ENCODE measurements at places on chromosomes 7 and 10.
A peak's percentile ranks its signal among the peaks of the same experiment; 100 is the strongest.

DNA sequence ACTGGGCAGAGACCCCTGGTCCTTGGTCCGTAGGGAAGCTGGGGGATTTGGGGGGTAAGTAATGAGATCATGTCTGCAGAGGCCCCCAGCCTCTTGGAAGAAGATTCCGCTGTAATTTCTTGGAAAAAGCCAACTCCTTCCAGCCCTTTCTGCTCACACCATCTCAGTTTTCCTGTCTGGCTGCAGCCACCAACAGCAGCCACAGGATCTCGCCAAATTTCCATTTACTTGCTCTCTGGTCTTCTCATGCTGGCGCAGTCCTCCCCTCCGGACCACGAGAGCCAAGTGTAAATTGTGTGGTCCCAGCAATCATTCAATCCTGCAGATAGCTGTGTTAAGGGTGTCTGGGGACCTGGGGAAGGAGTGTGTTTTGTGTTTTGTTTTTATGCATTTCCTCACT lies 49.6 kb downstream of the ASB13 start:
- DNase-seq: no peak

DNA sequence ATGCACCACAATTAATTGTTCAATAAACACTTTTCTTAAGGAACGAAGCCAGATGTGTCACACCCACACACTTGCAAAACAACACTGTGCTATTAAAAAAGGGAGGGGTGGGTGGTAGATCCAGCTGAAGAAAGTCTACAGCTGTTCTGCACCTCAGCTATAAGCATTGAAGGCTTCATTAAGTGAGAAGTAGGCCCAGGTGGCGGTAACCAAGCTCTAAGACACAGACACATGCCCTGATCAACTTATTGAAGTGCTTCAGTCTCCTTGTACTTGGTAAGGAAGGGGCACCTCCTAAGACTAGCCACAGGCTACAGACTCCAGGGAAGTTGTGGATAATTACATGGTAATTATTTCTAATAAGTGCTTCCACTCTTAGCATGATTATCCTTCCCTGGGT lies 4.5 kb upstream of the CPVL start:
- DNase-seq: no peak

GRCh38 chr10:99648717-99649116 lies 10.6 kb upstream of the ENTPD7 start:
- DNase-seq: no peak

- no peak for DNase-seq
These were observed 21.6 kb upstream of the ZFAND2A start for GRCh38 chr7:1181640-1182039.

DNA sequence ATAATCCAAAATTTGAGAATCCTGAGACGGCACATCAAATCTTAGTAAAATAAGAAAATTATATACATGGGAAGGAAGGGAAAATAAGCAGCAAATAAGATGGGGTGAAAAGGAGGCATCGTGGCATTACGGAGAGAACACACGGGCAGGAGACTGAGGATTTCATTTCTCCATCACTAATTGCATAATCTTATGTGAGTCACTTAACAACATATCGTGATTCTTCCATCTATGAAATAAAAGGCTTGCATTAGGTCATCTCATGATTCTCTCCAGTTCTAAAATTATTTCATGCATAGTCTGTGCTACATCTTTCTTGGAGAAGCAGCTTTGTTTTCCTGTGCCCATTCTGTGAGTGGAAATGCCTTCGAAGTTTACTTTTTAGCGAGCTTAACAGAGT lies 288.7 kb downstream of the LRMDA start:
- no peak for DNase-seq

- peak; percentile 93 for DNase-seq
These were observed 302.7 kb downstream of the RPS24 start for GRCh38 chr10:78336402-78336791.

DNA sequence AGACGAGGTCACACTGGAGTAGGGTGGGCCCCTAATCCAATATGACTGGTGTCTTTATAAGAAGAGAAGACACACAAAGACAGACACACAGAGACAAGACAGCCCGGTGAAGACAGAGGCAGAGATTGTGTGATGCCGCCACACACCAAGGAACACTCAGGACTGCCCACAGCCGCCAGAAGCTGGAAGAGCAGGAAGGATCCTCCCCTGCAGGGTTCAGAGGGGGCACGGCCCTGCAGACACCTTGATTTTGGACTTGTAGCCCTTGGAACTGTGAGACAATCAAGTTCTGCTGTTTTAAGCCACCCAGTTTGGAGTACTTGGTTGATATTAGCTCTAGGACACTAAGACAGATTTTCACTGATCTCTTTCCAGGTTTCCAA lies 72.1 kb upstream of the NANOS1 start:
- DNase-seq: no peak

GRCh38 chr10:115972426-115972825 lies 300.6 kb downstream of the GFRA1 start:
- DNase-seq: no peak

DNA sequence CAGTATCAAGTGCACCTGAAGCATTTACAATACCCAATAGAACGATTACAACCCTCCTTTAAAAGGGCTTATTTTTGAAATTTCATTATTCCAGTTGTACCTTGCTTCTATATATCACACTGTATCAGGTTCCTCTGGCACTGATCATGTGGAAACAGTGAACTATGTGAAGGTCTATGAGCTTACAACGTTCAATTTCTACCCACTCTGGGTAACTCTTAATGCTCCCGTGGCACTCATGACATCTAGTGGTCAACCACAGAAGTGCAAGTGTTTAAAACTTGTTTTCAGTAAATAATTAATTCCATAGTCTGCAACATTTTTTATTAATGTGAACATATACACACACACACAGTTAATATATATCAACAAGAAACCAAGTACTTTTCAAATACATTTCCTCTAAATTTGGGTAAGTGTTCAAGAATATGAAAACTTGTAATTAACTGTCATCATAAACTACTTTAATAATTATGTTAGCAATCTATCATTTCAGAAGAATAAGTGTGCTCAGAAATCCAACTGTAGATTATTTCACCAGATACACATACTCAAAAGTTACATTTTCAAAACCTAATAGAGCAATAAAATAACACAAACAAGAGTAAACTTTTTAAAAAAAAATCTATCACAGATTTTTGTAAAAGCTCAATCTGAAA lies 61.0 kb downstream of the MPP7 start:
- peak; percentile 43 for DNase-seq

GRCh38 chr7:50492770-50493519 lies 42.8 kb upstream of the FIGNL1 start:
- no peak for DNase-seq

GRCh38 chr7:83696101-83696500 lies 47.2 kb upstream of the SEMA3E start:
- DNase-seq: no peak

DNA sequence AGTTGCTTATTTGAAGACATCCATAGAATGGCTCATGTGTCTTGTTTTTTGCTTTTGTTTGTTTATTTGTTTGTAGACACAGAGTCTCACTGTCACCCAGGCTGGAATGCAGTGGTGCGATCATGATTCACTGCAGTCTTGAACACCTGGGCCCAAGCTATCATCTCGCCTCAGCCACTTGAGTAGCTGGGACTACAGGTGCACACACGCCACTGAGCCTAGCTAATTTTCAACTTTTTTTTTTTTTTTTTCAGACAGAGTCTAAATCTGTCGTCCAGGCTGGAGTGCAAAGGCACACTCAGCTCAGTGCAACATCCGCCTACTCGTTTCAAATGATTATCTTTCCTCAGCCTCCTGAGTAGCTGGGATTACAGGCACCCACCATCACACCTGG lies 83.3 kb upstream of the KLF6 start:
- DNase-seq: no peak

GRCh38 chr7:111202321-111202720 lies 111.4 kb downstream of the LRRN3 start:
- DNase-seq: no peak

- no peak for DNase-seq
These were observed 121.3 kb downstream of the ARID5B start for GRCh38 chr10:62022830-62023229.

DNA sequence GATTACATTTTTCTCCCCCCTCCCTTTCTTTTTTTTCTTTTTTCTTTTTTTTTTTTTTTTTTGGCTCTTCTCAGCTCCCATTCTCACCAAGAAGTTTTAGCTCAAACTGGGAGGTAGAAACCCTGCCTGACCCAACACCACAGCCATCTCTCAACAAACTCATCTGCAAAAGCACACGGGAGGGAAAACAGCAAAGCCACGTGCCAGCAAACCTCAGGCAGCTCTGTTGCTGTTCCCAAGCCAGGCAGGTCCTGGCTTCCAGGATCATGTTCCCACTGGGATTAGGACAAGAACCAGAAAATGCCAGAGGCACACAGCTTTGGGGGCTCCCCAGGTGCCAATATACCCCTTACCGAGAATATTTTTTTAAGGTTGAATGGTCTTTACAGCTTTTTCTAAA lies 56.7 kb downstream of the ITIH5 start:
- no peak for DNase-seq

DNA sequence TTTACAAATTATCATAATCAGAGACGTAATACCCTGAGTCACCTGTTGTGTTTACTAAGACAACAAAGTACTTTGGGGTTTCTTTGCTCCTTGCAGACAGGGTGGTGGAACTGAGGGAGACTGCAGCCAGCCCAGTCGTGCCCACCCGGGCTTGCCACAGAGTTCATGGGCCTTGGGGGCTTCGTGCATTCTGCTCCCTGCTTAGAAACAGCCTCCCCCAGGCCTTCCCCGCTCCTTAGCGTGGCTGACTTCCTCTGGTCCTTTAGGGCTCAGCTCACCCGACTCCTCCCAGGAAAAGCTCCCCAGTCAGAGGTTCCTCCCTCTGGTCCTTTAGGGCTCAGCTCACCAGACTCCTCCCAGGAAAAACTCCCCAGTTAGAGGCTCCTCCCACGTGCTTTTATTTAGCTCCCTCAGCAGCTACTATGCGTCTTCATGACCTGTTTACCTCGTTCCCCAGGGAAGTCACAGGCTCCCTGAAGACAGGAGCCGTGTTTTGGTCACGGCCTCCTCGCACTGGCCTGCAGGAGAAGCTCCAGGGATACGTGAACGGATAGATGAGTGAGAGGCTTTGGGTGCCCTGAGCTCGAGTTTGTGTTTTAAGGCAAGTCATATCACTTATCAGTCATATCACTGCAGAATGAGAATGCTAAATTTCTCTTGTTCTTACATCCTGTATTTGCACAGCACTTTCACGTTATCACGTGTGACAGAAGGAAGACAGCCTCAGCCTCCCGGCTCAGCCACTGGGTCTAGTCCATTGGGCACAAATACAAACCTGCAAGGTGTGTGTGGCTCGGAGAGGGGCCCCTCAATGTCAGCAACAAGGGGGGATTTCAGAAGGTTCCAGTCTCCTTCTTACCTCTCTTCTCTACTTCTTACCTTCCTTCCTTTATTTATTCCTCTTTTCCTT lies 52.7 kb upstream of the VIPR2 start:
- no peak for DNase-seq

DNA sequence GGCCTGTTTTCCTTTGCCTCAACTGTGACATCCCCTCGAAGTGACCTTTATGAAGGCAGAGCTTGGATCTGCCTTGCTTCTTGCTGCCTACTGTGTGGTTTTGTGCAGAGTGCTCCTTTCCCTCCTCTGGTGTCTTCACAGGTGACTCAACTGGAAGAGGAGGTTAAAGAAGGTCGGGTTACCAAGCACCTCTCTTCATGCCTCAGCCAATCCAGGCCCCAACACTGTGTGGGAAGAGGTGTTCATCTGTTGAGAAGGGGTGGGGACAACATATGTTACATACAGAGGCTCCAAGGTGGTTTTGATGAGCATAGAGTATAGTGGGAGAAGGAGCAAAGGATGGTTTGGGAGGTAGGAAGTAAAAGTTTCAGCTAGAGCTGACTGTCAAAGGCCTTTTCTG lies 155.7 kb downstream of the AUTS2 start:
- no peak for DNase-seq

GRCh38 chr7:78985509-78985908 lies 468.0 kb downstream of the MAGI2 start:
- DNase-seq: no peak

DNA sequence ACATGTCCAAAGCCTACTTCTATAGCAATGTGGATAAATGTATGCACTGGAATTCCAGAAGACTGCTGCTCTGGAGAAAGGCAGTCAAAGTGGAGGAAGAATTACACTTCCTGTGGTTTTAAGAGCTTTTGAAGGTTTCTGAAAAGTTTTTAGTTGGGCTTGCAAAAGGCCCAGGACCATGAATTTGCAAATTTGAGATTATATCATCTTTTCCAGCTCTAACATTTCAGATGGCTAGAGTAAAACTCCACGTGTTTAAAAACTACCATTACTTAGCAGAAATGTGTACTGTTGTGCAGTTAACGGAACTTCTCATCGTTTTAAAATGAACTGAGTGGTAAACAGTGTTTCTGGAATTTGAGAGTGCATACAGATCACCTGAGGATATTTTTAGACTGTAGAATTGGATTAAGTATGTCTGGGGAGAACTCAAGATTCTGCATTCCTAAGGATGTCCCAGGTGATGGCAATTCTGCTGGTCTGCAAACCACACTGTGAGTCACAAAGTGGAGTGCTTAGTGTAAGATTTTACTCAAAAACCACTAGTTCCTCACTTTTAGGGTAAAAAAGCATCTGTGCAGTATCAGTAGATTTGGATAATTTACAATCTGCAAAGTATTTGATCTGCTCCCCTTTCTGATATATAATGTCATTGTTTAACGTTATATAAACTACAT lies 32.9 kb upstream of the CCDC71L start:
- peak; percentile 50 for DNase-seq

DNA sequence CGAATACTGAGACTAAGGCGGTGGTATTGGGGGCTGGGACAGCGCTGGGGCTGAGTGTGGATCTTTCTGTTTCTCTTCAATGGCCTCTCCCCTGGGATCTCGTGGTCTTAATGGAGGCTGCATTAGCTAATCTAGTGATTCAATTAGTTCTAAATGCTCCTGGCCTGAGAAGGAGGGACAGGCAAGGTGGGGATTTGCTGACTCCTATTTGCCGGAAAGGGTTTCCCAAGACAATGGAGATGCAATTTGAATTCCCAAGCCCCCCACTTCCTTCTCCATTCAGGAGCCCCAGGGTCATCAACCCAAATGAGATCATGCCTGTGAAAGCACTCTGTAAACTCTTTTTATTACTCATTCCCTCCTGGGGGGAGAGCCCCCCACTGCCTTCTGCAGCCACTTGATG lies 111.7 kb upstream of the PLXNA4 start:
- DNase-seq: no peak

- DNase-seq: peak; percentile 72
These were observed 31.1 kb downstream of the ARHGAP12 start for GRCh38 chr10:31897506-31897905.

- DNase-seq: no peak
These were observed 142.2 kb downstream of the AGMO start for GRCh38 chr7:15419596-15419995.

- no peak for DNase-seq
These were observed 2.9 kb downstream of the CYTH3 start for GRCh38 chr7:6269527-6269926.

DNA sequence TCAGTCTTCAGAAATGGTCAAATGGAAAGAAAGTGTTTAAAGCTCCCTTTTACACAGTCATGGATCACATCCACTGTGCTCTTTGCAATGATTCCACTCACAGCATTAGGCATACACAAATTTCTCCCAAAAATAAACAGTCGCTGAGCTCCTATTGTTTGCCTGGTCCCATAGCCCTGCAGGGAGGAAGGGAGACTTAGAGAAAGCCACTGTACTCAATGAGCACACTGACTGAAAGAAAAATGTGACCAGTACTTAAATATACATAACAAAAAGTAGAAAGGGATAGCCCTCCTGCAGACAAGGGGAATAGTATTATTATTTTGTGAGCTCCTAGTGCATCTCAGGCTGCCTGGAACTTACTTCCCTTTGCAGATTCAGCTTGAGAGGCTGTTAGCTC lies 853.2 kb downstream of the GRID1 start:
- no peak for DNase-seq
